Hematopoietic multipotent progenitor cell treated with erythropoietin and hydrocortisone succinate and interleukin-3 and kit ligand, for 17 days (in vitro differentiated cells): ENCODE measurements at places on chromosomes 5 and 9.
A peak's percentile ranks its signal among the peaks of the same experiment; 100 is the strongest.

DNA sequence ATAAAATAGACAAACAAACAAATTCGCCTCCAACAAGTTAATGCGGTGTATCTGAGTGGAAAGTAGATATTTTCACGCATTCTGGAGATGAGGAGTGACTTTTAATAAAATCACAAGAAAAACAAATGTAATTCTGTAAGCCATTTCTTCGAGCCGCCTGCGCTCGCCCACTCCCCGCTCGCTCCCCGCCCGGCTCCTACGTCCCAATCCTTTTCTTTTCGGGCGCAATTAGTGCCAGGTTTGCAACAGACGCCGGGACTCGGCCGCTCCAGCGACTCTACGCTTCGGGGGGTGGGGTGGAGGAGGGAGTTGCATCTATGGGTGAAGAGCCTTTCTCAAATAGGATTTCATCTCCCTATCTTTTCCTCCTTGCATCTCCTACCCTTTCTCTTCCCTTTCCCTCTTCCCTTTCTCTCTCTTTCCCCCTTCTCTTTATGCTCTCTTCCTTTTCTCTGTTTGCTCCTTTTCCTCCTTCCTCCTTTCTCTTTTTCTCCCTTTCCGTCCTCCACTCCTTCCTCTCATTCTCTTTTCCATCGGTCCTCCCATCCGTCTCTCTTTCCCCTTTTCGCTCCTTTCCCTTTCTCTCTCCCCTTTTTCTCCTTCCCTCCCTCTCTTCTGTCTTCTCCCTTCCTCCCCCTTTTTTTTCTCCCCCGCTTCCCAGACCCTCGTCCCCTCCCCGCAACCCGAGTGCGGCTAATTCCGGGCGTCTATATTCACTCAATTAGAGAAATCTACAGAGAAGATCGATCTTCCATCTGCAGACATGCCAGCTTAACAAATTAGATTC is 6.1 kb upstream of the OTP start:
- DNase-seq = no peak

GRCh38 chr9:68822596-68823165 is 117.6 kb downstream of the PIP5K1B start:
- no peak for DNase-seq

DNA sequence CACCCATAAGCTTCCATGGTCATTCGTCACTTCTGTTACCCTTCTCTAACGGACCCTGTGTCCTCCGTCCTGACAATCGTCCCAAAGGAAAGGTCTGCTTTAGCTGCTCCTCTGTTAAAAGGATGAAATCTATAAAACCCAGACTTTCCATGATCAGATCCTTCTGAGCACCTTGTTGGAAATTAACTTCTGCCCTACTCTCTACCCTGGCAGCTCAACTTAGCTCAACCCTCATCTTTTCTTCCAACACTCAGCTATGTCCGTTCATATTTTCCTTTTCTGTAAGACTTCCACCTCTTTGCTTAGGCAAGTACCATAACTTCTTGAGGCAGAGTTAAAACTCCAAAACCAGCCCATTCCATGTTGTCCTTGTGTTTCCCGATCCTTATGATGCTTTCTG is 205.4 kb downstream of the SPATA31A6 start:
- DNase-seq = no peak

GRCh38 chr5:177402271-177403043 is 2.0 kb upstream of the PFN3 start:
- DNase-seq = peak; percentile 41

GRCh38 chr9:36214571-36214970 is 23.9 kb downstream of the CLTA start:
- DNase-seq = no peak

DNA sequence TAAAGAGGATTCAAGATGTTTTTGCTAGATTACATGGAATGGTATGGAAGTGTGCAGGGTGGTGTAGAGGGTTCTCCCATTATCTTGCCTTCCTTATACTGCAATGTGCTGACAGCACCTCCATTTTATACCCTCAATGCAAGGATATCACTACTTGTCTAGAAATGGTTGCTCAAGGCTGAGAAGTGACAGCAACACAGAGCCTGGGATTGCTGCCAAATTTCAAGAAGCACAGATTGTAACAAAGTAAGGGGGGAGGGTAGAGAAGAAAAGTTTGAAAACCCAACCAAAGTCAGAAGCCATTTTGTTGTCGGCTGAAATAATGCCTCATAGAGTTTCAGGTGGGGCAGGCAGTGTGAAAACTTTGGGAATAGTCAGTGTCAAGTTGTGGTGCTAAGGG is 29.8 kb downstream of the PCDHAC2 start:
- no peak for DNase-seq

DNA sequence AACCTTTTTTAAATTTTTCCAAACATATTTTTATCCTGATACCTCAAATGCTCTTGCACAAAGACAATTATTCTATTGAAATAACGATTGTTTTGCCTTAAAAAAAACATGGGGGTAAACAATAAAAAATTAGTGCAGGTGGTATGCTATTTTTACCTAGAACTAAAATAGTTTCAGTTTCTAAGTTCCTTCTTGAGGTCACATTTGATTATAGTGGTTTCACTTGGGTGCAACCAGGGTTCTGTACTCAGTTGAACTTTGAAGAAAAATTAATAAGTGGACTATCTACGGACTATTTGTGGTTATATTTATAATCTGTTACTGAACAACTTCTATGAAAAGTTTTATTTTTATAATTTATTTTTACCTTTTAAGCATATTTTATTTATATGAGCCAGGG is 387.1 kb upstream of the IZUMO3 start:
- DNase-seq = no peak

DNA sequence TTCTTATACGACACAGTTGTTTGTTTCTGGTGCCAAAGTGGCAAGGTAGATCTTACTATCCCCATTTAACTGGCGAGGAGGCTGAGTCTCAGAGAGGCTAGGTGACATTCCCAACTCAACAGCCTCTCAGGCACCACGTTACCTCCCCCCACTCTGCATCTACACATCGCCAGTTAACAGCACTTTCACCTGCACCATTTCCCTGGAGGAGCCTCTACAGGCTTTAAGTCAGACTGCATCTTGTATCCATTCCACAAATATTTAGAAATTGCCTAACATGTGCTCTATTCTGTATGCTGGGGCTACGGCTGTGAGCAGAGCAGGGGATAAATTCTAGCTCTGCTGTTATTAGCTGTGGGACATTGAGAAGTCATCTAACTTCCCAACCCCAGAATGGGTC is 168.6 kb downstream of the INSYN2B start:
- DNase-seq = no peak

DNA sequence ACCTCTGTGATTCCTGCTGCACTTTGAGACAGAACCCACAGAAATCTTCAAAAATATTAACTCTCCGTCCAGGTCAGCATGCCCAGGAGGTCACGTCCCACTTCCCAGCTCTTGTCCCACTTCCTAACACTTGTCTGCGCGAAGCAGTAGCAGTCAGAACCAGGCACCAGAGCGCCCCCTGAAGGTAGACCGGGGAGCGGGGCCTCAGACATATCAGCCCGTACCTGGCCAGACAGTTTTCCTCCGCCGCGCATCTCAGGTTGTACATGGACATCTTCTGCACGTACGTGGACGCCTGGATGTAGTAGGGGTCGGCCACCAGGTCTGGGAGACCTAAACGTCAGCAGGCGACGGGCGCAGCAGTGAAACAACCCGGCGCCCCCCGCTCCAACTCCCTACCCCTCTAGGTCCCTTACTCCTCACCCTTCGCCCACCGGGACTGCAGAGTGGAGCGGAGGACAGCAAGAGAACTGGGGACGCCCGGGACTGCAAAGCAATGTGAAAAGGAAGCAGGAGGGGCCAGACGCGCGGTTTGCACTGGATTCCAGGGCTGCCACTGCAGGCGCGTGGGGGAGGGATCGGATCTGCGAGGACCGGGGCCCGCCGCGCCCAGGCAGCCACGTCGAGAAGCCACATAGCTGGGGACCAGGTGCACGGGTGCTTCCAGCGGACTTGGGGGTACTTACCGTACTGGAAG is 1.2 kb downstream of the LOX start:
- DNase-seq = peak; percentile 5
